ENCODE measurements at places on chromosomes 11 and 22.

GRCh38 chr11:85589373-85589772, 37.8 kb downstream of the DLG2 start:
- peak; percentile 24 for DNase-seq

GRCh38 chr11:2194877-2195755, 23.5 kb upstream of the TH start:
- peak; percentile 3 for DNase-seq

- peak; percentile 15 for DNase-seq
Measured at GRCh38 chr11:8917157-8917825, 6.3 kb downstream of the AKIP1 start.

DNA sequence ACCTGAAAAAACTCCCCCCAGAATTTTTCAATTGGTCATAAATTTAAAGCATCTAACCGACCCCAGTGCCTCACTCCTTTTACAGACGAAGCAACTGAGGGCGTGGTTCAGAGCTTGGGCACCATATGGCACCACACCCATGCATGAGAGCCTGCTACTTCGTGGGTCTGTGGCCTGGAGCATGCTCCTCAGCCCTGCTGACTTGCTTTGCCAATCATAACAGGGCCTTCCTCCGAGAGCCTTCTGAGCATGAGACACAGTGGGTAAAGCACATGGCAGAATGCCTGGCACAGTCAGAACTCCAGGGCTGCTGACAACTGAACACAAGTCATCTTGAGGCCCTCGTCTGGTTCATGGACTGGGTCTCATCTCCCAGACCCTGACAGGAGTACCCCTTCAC, 33.3 kb downstream of the HIRA start:
- DNase-seq, result no peak

DNA sequence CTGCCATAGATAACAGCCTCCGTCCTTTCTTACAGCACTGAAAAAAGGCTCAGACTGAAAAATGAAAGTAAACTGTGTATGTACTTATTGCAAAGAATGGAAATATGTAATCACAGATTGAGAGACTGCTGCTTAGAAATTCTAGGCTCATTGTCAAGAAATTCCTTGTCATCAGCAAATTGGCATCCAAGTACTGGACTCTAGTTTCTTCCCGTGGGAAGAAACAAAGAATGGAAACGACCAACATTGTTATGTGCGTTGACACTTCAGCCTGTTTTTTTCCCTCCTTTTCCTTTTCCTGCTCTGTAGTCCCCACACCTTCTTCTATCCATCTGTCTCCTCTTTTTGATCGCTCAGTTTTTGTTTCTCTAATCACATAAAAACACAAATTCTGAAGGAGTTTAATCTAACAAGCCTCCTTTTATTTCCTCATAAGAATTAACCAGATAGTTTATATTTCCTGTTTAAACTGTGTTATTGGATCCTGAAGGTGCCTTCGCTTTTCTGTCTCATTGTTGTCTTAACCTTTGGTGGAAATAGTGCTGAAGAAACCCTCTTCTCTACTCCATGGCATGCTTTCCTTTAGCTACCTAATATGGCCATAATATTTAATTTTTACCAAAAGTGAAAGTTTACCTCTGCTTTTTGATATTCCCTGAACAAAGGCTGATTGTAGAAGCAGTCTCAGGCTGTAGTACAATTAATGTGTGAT, 20.0 kb upstream of the CASP12 start:
- peak; percentile 14 for DNase-seq

DNA sequence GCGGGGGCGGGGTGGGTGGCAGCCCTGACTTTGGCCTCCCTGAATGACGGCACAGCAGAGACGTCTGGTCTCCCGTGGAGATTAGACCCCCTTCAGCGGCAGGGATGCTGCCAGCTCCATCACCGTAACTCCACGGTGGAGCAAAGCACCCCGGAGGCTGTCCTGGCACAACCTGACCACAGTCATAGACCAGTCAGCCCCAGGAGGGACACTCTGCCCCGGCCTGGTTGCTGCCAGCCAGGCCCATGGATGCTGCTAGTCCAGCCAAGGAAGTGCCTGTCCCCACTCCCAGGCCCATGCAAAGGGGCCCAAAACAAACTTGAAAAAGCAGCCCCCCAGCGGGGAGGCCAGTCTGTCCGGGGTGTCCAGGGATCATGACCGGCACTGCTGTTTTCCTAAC, 11.5 kb upstream of the ANO1 start:
- DNase-seq, result no peak

GRCh38 chr11:35211952-35212351, 73.0 kb downstream of the CD44 start:
- DNase-seq, result no peak

- no peak for DNase-seq
Measured at GRCh38 chr22:49958366-49958921, 2.1 kb upstream of the PIM3 start.

DNA sequence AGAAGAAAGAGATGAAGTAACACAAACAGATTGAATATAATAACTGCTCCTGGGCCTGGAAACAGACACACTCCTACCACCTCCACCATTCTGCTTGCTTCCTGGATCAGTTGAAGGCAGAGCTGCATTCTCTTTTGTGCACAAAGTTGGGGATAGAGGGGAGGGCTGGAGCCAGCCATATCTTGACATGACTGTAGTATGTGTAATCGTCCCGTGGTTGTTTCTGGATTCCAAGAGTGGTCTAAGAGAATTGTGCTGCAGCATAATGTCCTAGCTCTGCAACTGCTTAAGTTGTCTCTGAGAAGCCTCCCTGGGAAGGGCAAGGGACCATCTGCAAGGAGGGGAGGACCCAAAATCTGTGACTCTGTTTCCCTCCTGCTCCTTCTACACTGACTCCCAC, 3.2 kb downstream of the CRY2 start:
- no peak for DNase-seq

- DNase-seq, result no peak
Measured at GRCh38 chr22:42745118-42745517, 24.4 kb upstream of the A4GALT start.

- DNase-seq, result peak; percentile 29
Measured at GRCh38 chr22:36160499-36160942, at the start of gene APOL3. Gene APOL3, minus strand, starts transcription at chr22:36160755. Its CDS starts 11,700 bp downstream, at chr22:36149055.

- no peak for DNase-seq
Measured at GRCh38 chr11:133975488-133975849, 18.7 kb upstream of the IGSF9B start.

DNA sequence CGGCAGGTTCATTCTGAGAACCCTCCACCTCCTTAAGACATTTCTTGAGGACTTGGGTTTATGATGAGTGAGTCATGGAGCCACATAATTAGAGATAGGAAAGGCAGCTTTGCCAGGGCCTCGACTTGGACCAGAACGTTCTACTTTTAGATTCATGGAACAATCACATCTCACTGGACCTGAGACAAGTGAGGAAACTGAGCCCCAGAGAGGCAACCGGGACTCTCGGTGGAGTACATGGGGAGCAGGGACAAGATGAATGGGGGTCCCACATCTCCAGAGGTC, 59.5 kb downstream of the LINC01488 start:
- no peak for DNase-seq

- DNase-seq, result no peak
Measured at GRCh38 chr11:61134801-61135257, 26.4 kb downstream of the VPS37C start.

DNA sequence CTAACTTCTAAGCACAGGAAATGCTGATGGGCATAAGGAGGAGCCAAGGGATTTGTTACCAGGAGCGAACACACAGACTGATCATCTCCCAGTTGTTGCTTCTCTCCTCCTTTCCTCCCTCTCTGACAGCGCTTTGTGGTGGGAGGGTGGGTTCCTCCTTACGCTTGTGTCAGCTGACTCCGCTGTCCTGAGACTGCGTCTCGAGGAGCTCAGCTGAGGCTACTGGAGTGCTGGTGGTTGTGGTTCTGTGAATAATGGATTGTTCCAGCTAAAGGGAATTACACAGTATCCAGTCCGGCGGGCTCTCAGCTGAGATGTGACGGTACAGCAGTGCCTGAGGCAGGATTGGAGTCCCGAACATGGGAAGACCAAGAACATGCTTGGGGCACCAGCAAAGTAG, 113.4 kb downstream of the CTNND1 start:
- DNase-seq, result no peak

GRCh38 chr11:64207256-64208085, 950 bp downstream of the FERMT3 start:
- DNase-seq, result no peak

GRCh38 chr11:84501750-84502149, 1125.4 kb downstream of the DLG2 start:
- DNase-seq, result no peak

DNA sequence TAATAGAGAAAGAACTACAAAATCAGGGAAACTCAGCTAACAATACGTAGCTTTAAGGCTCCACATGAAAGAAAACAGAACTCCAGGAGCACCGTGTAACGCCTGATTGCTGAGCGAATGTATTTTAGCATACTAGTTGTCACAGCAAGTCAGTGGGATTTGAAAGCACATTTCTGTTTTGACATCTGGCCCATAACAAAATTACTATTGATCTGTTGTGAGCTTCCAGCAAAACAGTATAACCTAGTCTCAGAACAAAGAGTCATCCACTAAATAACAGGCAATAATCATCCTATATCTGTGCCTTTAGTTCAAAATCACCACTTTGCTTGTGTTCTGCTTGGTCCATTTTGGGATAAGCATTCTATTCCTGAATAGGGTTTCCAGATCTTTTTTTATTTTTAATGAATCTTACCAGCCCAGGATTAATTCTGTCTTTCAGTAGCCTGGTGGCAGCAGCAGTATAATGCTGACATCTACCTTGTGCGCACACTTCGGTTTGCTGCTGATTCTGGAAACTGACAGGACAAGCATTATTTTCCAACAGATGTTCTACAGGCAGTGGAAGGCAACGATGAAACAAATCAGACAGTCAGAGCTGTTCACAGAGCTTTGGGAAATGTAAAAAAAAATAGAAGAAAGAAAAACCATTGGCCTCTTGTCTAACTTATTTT, 66.2 kb downstream of the CADM1 start:
- DNase-seq, result no peak

- DNase-seq, result no peak
Measured at GRCh38 chr11:60947700-60948099, 4.3 kb downstream of the SLC15A3 start.

GRCh38 chr22:45775569-45776312, 104.1 kb downstream of the ATXN10 start:
- DNase-seq, result no peak

GRCh38 chr22:29310863-29311339, 4.5 kb downstream of the GAS2L1 start:
- no peak for DNase-seq

DNA sequence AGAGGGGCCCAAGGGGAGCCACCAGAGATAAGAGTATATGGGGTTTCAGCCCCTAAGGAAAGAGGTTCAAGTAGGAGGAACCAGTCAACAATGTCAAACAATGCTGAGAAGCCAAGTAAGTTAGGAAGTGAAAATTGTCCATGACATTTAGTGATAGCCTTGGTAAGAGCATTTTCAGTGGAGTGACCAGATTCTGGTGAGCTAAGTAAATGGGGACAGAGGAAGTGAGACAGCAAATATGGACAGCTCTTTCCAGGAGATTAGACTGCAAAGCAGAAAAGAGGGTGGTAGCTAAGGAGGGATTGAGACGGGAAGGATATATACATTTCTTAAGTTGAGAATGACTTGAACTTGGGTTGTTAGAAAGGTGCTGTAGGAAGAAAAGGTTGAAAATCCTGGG, 22.9 kb downstream of the POLD3 start:
- no peak for DNase-seq

- DNase-seq, result no peak
Measured at GRCh38 chr11:538431-539051, 1.2 kb downstream of the LRRC56 start.

DNA sequence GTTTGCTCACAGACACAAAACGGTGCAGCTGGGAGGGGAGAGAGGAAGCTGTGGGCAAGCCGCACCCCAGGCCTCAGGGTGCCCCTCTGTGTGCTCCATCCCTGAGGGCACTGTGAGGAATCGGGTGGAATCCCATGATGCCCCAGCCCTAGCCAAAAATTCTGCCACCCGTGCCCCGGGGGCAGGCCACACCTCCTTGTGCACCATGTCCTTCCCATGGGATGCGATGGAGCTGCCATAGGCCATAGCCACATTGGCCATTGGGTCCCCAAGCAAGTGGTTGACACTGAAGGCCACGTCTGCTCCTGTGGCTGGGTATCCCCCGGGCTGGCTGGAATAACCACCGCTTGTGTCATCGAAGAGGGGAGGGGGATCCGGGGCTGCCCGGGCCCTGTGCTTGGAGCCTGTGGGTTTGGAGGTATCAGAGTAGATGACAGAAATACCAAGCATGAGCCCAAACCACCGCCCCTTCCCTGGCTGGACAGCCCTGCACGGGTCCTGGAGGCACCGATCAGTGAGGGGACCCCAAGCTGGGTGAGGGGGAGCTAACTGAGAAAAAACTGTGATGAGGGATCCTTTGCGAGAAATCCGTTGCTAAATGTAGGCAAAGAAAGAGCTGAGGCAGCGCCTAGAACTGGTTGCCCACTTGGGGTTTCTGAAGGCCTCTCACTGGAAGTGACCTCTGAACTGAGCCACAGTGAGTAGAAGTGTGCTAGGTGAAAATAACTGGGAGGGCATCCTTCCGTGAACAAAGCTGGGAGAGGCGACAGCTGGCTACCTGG, 863 bp downstream of the YIF1A start:
- DNase-seq, result no peak

DNA sequence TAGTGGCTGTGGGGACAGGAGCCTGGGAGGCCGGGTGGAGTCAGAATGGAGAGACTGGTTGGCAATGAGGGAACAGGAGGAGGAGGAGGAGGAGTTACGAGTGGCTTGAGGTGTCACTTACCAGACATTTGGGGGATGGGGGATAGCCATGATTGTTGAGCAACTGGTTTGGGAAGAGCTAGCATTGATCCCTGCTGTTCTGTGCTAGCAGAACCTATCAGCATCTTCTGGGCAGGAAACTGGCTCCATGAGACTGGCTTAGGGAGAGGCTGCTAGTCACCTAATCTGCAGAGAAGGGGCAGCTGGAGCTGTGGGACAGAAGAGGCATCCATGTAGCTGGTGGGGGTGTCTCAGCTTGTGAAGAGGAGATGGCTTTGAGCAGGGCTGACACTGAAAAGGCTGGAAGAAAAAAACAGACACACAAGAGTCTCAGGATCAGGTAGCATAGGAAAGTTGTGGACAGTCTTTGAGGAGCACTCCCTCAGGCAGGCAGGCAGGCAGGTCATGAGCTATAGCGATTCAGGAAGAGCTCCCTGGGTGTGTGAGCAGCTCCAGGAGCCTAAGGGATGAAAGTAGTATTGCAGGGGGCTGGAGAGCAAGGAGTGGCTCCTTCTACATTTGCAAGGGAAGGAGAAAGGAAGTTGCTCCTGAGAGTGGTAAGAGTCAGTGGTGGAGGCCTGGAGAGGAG, 22.3 kb downstream of the PIK3IP1 start:
- no peak for DNase-seq

GRCh38 chr11:119637481-119637880, 91.5 kb downstream of the NECTIN1 start:
- no peak for DNase-seq

DNA sequence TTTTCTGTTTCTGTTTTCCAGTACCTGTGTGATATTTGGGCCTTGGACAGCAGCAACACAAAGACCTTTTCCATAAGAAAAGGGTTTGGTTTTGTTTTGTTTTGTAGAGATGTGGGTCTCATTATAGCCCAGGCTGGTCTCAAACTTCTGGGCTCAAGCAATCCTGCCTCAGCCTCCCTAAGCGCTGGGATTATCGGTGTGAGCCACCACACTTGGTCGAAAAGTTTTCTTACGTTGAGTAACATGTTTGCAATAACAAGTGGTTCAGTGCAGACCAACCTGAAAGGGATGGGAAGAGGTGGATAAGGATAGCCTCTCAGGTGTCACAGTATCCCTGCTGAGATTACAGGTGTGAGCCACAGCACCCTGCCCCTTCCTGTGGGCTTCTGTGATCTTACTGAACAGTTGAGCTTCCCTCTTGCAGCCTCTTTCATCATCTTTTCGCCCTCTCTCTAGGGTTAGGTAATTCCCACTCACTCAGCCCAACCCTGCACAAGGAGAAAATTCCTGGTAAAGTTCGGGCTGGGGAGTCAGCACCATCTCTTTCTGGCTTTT, 3.5 kb upstream of the MRPL48 start:
- peak; percentile 89 for DNase-seq

Measured in LoVo (cell line).